ENCODE measurements at places on chromosomes 5 and 9.

- peak overlapping the region; percentile 73 for H3K27ac ChIP-seq
- peaks cover 49% of the 10 kb centered on the region for H3K36me3 ChIP-seq
- H3K4me3 ChIP-seq = no peak overlapping the region
- H3K4me1 ChIP-seq = peaks cover 80% of the 10 kb centered on the region
- H3K27me3 ChIP-seq = no peaks in the 10 kb centered on the region
These were observed 11.5 kb downstream of the ADAM19 start for GRCh38 chr5:157563929-157564716.

DNA sequence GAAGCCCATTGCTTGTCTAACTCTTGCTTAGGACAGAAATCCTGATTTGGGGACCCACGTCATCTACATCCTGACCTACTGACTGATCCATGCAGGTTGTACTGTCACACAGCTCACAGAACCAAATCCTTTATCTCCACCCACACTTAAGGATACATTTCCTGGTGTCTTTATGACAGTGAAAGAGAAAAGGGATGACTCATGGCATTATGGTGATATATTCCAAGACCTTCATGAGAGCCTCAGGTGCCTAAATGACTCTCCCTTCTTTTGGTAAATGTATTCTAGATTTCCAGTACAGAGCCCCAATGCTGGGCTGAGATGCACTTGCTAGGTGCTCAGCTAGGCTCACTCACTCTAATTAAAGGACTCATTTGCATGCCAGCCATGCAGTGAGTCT lies 26.0 kb upstream of the DMRT2 start:
- no peak for ATAC-seq
- no peaks in the 10 kb centered on the region for H3K4me1 ChIP-seq
- H3K4me3 ChIP-seq = no peak overlapping the region

DNA sequence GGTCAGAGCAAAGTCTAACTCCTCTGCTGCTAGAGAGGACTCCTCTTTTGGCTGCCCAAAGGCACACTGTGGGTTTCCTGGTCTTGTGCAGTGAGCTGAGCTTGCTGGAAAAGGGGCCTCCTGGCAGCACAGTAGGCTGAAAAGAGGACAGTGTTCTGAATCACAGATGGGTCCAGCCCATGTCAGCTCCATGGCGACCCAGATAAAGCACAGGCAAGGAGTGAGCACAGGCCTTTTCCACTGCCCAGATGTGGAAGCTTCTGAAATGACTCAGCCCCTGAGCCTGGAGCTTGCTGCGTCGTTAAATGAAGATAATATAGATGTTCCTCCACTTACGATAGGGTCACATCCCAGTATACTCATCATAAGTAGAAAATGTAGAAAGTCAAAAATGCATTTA lies 8.1 kb downstream of the CCDC180 start:
- no peaks in the 10 kb centered on the region for H3K4me1 ChIP-seq
- ATAC-seq = no peak
- H3K36me3 ChIP-seq = peaks cover 62% of the 10 kb centered on the region

- H3K4me3 ChIP-seq = no peak overlapping the region
- no peaks in the 10 kb centered on the region for H3K27me3 ChIP-seq
- H3K27ac ChIP-seq = no peak overlapping the region
- no peak for ATAC-seq
- H3K36me3 ChIP-seq = no peaks in the 10 kb centered on the region
- H3K4me1 ChIP-seq = no peaks in the 10 kb centered on the region
These were observed 336.9 kb upstream of the DMAC1 start for GRCh38 chr9:8136477-8136876.

GRCh38 chr9:1231998-1232919 lies 182.1 kb downstream of the DMRT2 start:
- H3K4me1 ChIP-seq = no peaks in the 10 kb centered on the region
- no peak overlapping the region for H3K27ac ChIP-seq
- no peak overlapping the region for H3K4me3 ChIP-seq
- ATAC-seq = no peak
- H3K36me3 ChIP-seq = no peaks in the 10 kb centered on the region

DNA sequence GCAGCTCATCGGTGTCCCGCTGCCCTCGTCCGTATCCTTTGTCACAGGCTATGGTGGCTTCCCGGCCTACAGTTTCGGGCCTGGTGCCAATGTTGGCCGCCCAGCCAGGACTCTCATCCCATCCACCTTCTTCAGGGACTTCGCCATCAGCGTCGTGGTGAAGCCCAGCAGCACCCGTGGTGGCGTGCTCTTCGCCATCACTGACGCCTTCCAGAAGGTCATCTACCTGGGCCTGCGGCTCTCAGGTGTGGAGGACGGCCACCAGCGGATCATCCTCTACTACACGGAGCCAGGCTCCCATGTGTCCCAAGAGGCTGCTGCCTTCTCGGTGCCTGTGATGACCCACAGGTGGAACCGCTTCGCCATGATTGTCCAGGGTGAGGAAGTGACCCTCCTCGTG lies 41.9 kb downstream of the COL15A1 start:
- peaks cover 10% of the 10 kb centered on the region for H3K4me1 ChIP-seq
- no peak for ATAC-seq
- H3K27me3 ChIP-seq = no peaks in the 10 kb centered on the region
- no peaks in the 10 kb centered on the region for H3K36me3 ChIP-seq

DNA sequence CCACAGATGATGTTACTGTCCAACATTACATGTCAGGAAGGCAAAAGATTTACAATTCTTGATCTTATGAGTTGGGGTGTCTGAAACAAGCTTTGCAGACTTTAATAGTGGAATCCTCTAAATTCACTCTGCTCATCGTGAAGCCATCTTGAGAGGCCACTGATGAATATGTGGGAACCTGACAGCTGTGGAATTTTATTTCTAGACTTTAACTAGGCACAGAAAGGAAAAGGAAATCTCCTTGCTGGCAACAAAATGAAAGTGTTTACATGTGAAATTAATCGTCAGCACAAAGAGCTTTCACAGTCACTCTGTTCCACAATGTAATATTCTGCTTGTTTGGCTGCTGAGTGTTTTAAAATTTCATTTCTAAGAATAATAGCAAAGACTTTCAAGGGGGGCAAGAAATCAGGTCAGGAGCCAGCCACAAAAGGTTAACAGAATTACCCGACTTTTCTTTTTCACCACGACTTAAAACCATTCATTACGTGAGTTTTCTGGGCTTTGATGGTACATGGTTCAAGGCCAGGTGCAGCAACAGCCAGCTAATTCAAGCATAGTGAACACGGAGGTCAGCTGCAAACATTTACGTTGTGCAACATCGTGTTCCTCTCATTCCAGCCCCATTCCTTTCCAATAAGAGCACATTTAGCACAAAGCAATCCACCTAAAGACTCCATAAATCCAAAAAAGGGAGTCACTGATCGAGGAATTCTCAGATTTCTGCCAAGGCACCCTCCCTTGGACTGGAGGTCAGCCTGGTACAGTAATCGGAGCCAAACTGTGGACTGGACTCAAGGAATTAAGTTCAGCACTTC lies 14.6 kb downstream of the NREP start:
- H3K27me3 ChIP-seq = no peaks in the 10 kb centered on the region
- no peaks in the 10 kb centered on the region for H3K36me3 ChIP-seq
- no peak overlapping the region for H3K27ac ChIP-seq
- no peak overlapping the region for H3K4me3 ChIP-seq
- no peaks in the 10 kb centered on the region for H3K4me1 ChIP-seq

DNA sequence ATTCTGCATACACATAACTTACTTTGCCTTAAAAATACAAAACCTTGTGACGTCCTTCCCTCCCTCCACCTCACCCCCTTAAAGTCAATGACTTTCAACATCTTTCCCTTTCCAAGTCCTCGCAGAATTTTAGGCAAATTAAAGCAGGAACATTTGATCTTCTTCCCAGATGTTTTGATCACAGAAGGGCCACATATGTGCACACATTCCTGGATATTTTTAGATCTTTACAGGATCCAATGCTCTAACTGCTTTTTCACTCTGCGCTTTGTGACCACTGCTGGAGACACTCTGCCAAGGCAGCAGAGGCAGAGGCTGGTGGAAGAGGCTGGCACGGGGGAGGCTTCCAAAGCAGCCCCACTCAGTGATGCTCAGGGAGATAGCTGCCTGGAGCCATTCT lies 130.7 kb downstream of the SEC61B start:
- no peaks in the 10 kb centered on the region for H3K36me3 ChIP-seq
- H3K4me1 ChIP-seq = peaks cover 6% of the 10 kb centered on the region
- H3K27me3 ChIP-seq = no peaks in the 10 kb centered on the region
- H3K4me3 ChIP-seq = no peak overlapping the region
- ATAC-seq = no peak

DNA sequence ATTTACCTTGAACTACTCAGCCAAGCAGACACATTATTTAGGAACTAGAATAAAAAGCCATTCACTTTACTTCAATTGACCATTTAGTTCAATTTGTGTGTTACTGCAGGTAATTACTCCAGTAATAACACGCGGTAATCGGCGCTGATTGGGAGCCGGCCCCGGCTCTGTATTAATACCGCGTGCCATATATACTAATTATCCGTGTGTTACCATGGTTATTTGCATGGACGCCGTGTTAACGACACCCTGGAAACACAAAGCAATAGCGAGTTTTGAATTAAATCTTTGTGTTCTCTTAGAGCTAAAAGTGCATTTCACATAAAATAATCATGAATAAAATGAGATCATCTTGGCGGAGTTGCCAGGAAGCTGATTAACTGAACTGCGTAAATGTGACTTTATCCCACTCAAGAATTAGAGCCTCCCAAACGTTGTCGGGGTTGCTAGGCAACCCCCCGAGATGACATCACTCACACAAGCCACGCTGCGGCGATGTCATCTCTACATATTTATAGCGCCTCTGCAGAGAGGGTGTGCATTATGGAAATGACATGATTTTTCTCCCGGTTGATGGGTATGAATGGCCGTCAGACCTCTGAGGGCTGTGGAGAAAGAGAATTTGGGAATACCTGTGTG lies 41.4 kb upstream of the RNU6ATAC start:
- no peak overlapping the region for H3K4me3 ChIP-seq
- no peak overlapping the region for H3K27ac ChIP-seq
- no peaks in the 10 kb centered on the region for H3K4me1 ChIP-seq
- no peaks in the 10 kb centered on the region for H3K36me3 ChIP-seq

DNA sequence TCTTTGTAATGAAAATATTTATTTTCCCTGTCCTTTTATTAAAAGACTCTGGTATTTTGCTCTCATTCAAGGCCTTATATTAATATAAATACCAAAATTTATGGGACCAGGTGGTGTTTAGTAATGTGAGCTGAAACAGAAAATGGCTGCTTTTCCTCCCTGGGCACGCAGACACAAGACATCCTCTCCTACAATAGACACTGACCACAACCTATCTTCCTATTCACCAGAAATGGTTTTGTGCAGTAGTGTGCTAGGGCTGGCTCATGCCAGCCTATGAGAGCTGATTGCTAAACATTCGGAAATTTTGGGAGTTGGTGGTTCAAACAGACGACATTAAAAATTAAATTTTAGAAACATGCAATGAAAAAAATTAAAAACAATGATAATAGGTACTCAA lies 338.2 kb downstream of the BNC2 start:
- H3K36me3 ChIP-seq = no peaks in the 10 kb centered on the region
- H3K27me3 ChIP-seq = no peaks in the 10 kb centered on the region
- no peak for ATAC-seq
- H3K4me1 ChIP-seq = no peaks in the 10 kb centered on the region
